ENCODE measurements at places on chromosomes 3 and 15. TPM values are rescaled to one million over a fixed set of nuclear protein-coding genes. Genes with fewer than 3 reads are reported as not detected.

Gene TMEM45A
- 0.39 TPM for total RNA-seq

DNA sequence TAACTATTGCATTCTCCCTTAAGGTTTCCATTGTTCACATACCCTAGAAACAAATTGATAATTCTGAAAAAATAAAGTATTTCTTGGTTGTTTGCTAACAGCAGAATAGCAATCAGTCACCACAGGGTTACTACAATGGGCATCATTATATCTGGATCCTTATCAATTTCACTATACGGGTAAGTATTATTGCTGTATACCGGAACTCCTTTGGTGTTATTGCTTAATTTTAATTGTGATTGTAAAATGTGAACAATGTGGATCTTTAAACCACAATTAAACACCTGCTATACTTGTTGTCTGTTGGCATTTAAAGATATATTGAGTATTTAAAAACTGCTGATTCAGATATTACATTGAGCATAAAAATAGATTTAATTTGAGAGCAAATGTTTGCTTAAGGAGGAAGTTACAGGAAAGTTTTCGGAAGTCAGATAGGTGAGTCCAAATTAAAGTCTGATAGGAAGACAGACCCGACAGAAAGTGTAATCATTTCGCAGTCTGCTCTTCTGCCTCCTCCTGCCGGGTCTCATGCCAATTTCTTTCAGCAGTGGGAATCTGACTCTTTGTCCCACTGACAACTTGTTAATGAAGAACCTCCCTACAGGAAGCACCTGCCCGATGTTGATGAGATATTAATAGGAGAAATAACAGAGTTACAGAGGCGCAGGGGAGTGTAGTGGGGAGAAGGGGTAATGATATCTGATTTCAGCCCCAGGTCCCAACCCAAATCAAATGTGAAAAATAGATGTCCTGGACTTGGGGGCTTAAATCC is 169.7 kb upstream of the TBC1D5 start:
- DNase-seq = no peak
- no peaks in the 10 kb centered on the region for H3K4me1 ChIP-seq
- no peaks in the 10 kb centered on the region for H3K36me3 ChIP-seq
- H3K4me3 ChIP-seq = no peak overlapping the region
- peaks cover 7% of the 10 kb centered on the region for H3K27me3 ChIP-seq
- no peak overlapping the region for H3K27ac ChIP-seq

Gene FBXW12
- not detected for total RNA-seq

DNA sequence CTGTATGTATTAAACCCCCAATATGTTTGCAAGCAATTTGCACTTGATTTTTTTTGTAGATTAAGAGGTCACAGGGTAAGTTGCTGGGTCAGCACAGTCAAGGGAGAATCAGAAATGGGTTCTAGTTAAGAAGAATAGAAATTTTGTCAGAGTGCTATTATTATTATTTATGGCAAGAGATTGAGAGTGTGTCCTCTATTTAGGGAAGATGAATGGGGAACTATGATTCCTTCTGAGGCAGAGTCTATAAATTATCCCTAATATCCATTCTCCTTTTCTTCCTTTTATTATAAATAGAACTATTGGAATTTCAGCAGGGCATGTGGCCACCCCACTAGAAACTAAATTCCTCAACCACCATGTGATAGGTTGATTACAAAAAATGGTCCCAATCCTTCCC is 209.9 kb upstream of the UBE2E1 start:
- no peaks in the 10 kb centered on the region for H3K27me3 ChIP-seq
- no peaks in the 10 kb centered on the region for H3K4me1 ChIP-seq
- no peak overlapping the region for H3K4me3 ChIP-seq
- no peak for DNase-seq
- no peaks in the 10 kb centered on the region for H3K36me3 ChIP-seq

DNA sequence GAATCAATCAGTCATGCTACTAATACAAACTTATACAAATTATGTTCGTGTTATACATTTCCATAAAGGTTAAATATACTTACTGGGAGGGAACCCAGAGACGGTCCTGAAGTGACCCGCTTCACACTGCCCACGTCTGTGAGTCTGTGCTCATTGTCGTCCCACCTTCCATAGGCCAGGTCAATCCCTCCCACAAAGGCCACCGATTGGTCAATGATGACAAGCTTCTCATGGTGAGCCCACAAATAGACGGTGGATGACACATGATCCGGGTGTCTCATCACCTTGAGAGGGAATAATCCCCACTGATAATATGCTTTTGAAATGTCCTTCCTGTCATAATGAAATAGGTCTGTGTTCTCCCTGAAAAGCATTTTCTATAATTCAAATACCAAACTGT is 121.7 kb downstream of the PLD1 start:
- no peak overlapping the region for H3K4me3 ChIP-seq
- H3K4me1 ChIP-seq = no peaks in the 10 kb centered on the region
- H3K27me3 ChIP-seq = peaks cover 4% of the 10 kb centered on the region
- no peak for DNase-seq
- H3K36me3 ChIP-seq = no peaks in the 10 kb centered on the region
- no peak overlapping the region for H3K27ac ChIP-seq

DNA sequence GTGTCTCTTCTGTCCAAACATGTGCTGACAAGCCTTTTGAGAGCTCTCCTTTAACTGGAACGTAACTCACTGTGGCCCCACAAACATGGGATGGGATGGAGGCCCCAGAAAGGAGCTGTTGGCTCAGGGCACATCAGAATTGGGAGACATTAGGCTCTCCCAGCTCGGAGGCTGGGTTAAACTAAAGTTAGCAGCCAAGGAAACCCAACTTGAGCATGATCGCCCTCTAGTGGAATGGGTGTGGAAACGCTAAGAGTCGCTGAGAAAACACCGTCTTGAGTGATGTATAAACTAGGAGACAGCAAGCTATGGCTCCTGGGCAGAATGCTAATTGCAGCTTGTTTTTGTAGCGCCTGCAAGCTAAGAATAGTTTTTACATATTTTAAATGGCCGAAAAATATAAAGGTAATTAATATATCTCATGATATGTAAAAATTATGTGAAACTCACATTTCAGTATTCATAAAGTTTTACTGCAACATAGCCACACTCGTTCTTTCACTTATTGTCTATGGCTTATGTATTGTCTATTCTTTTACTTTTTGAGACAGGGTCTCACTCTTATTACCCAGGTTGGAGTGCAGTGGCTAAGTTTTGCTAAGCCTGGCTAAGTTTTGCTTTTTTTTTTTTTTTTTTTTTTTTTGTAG is 138.8 kb upstream of the HACD2 start:
- H3K27me3 ChIP-seq = no peaks in the 10 kb centered on the region
- no peak overlapping the region for H3K27ac ChIP-seq
- no peaks in the 10 kb centered on the region for H3K4me1 ChIP-seq
- no peak overlapping the region for H3K4me3 ChIP-seq

DNA sequence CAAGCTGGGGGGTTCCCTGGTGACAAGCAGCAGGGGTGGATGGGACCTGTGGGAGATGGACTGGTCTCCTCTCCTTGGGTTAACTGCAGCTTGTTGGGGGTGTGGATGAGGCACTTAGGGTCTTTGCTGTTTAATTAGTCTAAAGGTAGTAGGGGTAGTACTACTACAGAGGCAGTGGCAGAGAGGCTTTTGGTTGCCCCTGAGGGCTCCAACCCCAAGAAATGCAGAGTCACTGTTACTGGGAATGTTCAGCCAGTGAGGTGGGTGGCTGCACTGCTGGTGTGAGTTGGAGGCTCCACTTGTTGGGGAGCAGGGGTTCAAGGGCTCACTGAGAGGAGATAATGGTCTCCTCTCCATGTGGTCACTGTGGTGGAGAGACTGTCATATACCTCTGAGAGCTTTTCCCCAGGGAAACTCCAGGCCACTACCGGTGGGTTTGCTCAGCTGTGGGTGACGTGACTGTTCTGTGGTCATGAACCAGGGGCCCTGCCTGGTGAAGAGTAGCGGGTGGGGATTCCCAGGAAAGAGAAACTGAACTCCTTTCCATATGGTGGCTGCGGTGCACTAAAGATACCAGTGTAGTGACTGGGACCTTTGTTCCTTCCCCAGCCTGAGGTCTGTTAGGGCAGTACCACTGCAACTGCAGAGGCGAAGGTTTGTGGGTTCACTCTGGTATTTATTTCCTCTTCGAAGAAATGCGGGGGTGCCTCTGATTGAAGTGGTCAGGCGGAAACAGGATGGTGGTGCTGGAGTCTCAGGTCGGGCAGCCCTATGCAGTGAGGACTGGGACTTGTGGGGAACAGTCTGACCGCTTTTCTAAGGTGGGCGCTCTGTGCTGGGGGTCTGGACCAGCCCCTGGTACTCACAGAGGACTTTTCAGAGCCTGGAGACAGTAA is 68.9 kb upstream of the TNFSF10 start:
- H3K36me3 ChIP-seq = no peaks in the 10 kb centered on the region
- DNase-seq = peak; percentile 31
- H3K27ac ChIP-seq = peak overlapping the region; percentile 49
- peak overlapping the region; percentile 34 for H3K4me3 ChIP-seq
- no peaks in the 10 kb centered on the region for H3K27me3 ChIP-seq

Gene ARGFX
- total RNA-seq = not detected

GRCh38 chr15:39096608-39097205 is 484.2 kb upstream of the THBS1 start:
- DNase-seq = no peak
- H3K27ac ChIP-seq = no peak overlapping the region
- H3K27me3 ChIP-seq = no peaks in the 10 kb centered on the region
- no peaks in the 10 kb centered on the region for H3K4me1 ChIP-seq
- no peaks in the 10 kb centered on the region for H3K36me3 ChIP-seq

DNA sequence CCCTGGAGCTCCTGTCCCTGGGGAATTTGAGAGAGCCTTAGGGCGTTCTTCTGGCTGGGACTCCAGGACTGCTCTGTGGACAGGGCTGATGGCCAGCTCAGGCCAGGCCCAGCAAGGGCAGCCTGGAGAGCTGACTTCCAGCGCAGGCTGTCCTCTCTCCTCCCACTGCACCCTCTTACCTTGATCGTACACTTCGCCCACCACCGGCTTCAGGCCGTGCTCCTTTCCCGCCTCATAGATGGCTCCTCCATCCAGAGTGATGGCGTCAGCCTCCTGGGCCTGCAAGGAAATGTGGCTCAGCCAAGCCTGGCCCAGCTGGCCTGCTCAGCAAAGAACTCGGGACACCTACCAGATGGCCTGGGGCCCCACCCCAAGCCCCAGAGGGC is 3.1 kb downstream of the MELTF start:
- H3K36me3 ChIP-seq = no peaks in the 10 kb centered on the region
- H3K4me1 ChIP-seq = peaks cover 17% of the 10 kb centered on the region
- H3K4me3 ChIP-seq = no peak overlapping the region
- H3K27ac ChIP-seq = no peak overlapping the region
- H3K27me3 ChIP-seq = no peaks in the 10 kb centered on the region
- no peak for DNase-seq

Gene CHRFAM7A
- total RNA-seq = 0.59 TPM

Gene DAZL
- not detected for total RNA-seq

DNA sequence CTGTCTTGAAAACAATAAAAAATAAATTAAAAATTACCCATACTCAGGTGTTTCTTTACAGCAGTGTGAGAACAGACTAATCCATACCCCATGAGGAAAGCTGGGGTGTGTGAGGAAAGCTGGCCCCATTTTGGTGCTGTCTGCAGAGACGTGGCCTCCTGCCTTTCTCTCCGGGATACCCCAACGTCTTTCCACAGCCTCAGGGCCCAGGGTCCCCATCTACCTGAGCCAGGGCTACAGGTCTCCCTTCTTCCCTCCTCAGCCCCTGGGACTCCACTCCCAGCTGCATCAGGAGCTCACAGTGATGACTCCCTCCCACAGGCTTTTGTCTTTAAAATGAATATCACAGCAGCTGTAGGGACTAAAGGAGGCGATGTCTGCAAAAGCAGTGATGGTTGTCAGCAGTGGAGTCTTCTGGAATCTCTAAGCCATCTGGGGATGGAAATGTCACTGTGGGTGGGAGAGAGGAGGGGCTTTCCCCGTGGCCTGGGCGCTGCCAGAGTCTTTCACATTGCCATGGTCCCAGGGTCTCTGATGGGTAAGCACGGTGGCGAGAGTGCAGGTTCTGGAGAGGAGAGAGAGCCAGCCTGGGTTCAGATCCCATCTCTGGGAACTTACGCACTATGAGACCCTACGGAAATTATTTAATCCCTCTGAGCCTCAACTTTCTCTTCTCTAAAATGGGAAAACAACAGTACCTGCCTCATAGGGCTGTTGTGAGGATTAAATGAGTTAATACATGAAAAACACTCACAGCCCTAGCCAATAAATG is 259.3 kb downstream of the PLCL2 start:
- no peak overlapping the region for H3K4me3 ChIP-seq

- H3K36me3 ChIP-seq = no peaks in the 10 kb centered on the region
- DNase-seq = no peak
- no peak overlapping the region for H3K27ac ChIP-seq
- peaks cover 9% of the 10 kb centered on the region for H3K27me3 ChIP-seq
- no peak overlapping the region for H3K4me3 ChIP-seq
- H3K4me1 ChIP-seq = no peaks in the 10 kb centered on the region
Observed at GRCh38 chr15:29289173-29289572, 19.6 kb upstream of the NSMCE3 start.

GRCh38 chr3:121436074-121436473 is 109.7 kb downstream of the POLQ start:
- DNase-seq = no peak
- H3K4me1 ChIP-seq = peaks cover 5% of the 10 kb centered on the region

GRCh38 chr15:85030301-85030929 is 48.8 kb downstream of the PDE8A start:
- H3K36me3 ChIP-seq = no peaks in the 10 kb centered on the region
- no peaks in the 10 kb centered on the region for H3K27me3 ChIP-seq
- H3K27ac ChIP-seq = peak overlapping the region; percentile 62
- no peak for DNase-seq
- peak overlapping the region; percentile 16 for H3K4me3 ChIP-seq

GRCh38 chr3:37266809-37267208 is 92.4 kb upstream of the LRRFIP2 start:
- peaks cover 15% of the 10 kb centered on the region for H3K36me3 ChIP-seq
- peaks cover 4% of the 10 kb centered on the region for H3K4me1 ChIP-seq
- no peak overlapping the region for H3K4me3 ChIP-seq
- H3K27me3 ChIP-seq = no peaks in the 10 kb centered on the region
- H3K27ac ChIP-seq = no peak overlapping the region

GRCh38 chr15:55696221-55696620 is 46.7 kb downstream of the PRTG start:
- DNase-seq = no peak
- H3K4me1 ChIP-seq = peaks cover 7% of the 10 kb centered on the region
- H3K27me3 ChIP-seq = no peaks in the 10 kb centered on the region
- no peaks in the 10 kb centered on the region for H3K36me3 ChIP-seq
- H3K4me3 ChIP-seq = no peak overlapping the region
- H3K27ac ChIP-seq = no peak overlapping the region

- H3K36me3 ChIP-seq = peaks cover 8% of the 10 kb centered on the region
- no peaks in the 10 kb centered on the region for H3K27me3 ChIP-seq
- H3K27ac ChIP-seq = no peak overlapping the region
- H3K4me1 ChIP-seq = no peaks in the 10 kb centered on the region
- no peak for DNase-seq
Observed at GRCh38 chr15:75591655-75592364, 12.7 kb upstream of the PTPN9 start.

- H3K27me3 ChIP-seq = peaks cover 6% of the 10 kb centered on the region
- no peak overlapping the region for H3K4me3 ChIP-seq
- no peaks in the 10 kb centered on the region for H3K4me1 ChIP-seq
- no peaks in the 10 kb centered on the region for H3K36me3 ChIP-seq
- H3K27ac ChIP-seq = no peak overlapping the region
Observed at GRCh38 chr3:124297062-124297980, 305.4 kb upstream of the ROPN1 start.

GRCh38 chr15:67025719-67026609 is 39.4 kb upstream of the SMAD3 start:
- H3K4me3 ChIP-seq = no peak overlapping the region
- H3K4me1 ChIP-seq = no peaks in the 10 kb centered on the region
- no peak overlapping the region for H3K27ac ChIP-seq
- no peaks in the 10 kb centered on the region for H3K36me3 ChIP-seq

GRCh38 chr3:114418724-114419543 is 125.1 kb downstream of the TIGIT start:
- no peaks in the 10 kb centered on the region for H3K36me3 ChIP-seq
- no peak overlapping the region for H3K4me3 ChIP-seq
- DNase-seq = peak; percentile 74
- H3K27me3 ChIP-seq = no peaks in the 10 kb centered on the region
- H3K27ac ChIP-seq = no peak overlapping the region

Data from CD4-positive, CD25-positive, alpha-beta regulatory T cell (primary cell).